T-helper 2 cell treated with Interferon-gamma antibody and Interleukin-4, amounts not matched to agents 100 ng/mL and 5 ng/mL, for 36 hours (primary cell): ENCODE measurements at places on chromosomes 1 and 21. TPM values are rescaled to one million over a fixed set of nuclear protein-coding genes. Genes with fewer than 3 reads are reported as not detected.

The FBLIM1 gene
- not detected in 2 replicates for total RNA-seq

The CD101 gene
- 1.2 and 2.0 TPM in 2 replicates for total RNA-seq

The NFASC gene
- 0.07 TPM in 1 of 2 replicates, not detected in the other for total RNA-seq

The SPATA45 gene
- not detected in 2 replicates for total RNA-seq

The GBP6 gene
- 0.34 and 0.36 TPM in 2 replicates for total RNA-seq

The CENPF gene
- 117 and 119 TPM in 2 replicates for total RNA-seq

The CFHR2 gene
- not detected in 2 replicates for total RNA-seq

The TAS1R1 gene
- total RNA-seq: not detected in 2 replicates

The ESPN gene
- total RNA-seq: 1.1 and 1.8 TPM in 2 replicates

The NUDT4B gene
- 0.36 and 1.4 TPM in 2 replicates for total RNA-seq

The NLRP3 gene
- total RNA-seq: 0.18 and 0.57 TPM in 2 replicates

The EPHA8 gene
- not detected in 2 replicates for total RNA-seq

The IL23R gene
- total RNA-seq: 0.23 TPM in 2 replicates

The KCNQ4 gene
- total RNA-seq: 0.43 and 0.55 TPM in 2 replicates

The ITLN2 gene
- total RNA-seq: not detected in 2 replicates

The SAMD13 gene
- total RNA-seq: 0.36 TPM in 1 of 2 replicates, not detected in the other

The LPAR3 gene
- 0.09 and 0.25 TPM in 2 replicates for total RNA-seq

The ADAM30 gene
- not detected in 2 replicates for total RNA-seq

The LY9 gene
- 8.5 and 9.2 TPM in 2 replicates for total RNA-seq

The FCRL2 gene
- not detected in 2 replicates for total RNA-seq

The CFHR3 gene
- total RNA-seq: not detected in 2 replicates

The SPATA21 gene
- total RNA-seq: 0.11 TPM in 1 of 2 replicates, not detected in the other
